SHP77 (cell line): ENCODE measurements at places on chromosomes 2 and 18.

DNA sequence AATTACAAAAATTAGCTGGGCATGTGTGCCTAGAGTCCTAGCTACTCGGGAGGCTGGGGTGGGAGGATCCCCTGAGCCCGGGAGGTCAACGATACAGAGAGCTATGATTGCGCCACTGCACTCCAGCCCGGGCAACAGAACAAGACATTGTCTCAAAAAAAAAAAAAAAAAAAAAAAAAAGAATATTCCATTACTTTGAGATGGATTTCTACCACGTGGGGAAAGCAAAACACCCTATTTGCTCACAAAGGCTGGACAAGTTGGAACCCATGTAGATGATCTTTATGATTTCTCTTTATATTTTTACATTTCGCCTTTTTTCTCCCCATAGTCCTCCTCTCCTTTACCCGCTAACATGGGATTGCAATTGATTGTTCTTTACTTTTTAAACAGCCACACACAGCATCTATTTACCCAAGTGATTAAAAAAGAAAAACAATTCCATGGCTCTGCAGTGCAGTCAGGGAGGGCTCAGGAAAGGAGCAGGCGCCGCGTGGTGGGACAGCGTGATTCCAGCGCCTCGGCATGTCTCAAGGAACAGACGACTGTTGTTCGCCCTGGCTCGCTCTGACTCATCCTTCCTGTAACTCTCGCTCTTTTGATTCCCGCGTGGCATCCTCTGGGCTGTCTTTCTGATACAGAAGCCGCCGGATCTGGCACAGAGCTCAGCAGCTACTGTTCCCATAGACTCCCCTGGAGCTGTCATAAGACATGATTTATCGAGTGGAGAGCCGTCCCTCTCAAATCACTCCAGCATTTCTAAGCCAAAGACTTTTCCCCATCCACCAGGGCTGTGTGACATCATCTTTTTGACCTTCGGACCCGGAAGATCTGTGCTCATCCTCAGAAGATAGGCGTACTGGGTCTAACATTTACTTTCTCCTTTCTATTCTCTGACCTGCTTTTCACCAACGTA, 230.4 kb upstream of the AGAP1 start:
- peak; percentile 35 for DNase-seq

GRCh38 chr2:46225730-46226129, 71.5 kb upstream of the EPAS1 start:
- no peak for DNase-seq

GRCh38 chr2:10990561-10991111, 78.9 kb downstream of the KCNF1 start:
- DNase-seq = no peak

GRCh38 chr2:86372641-86373502, 35.4 kb upstream of the REEP1 start:
- peak; percentile 38 for DNase-seq

GRCh38 chr2:201858281-201859184, 52.2 kb downstream of the CDK15 start:
- no peak for DNase-seq

DNA sequence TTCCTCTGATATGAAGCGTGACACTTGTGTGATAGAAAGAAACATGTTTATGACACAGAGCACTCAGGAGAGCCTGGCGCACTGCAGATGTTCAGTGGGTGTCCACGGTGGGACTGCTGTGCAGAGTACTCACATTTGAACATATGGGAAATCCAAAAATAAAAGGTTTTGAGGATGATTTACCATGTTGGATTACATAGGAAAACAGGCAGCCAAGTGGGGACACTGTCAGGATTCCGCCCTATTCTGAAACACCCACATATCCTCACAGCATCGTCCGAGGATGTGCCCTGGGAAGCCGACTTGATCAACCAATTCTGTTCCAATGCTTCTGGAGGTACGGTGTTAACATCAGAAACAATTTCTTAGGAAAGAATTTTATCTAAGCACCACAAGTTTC, 263.7 kb downstream of the TGIF1 start:
- DNase-seq = no peak

GRCh38 chr2:15166878-15167277, 394.3 kb downstream of the NBAS start:
- no peak for DNase-seq

GRCh38 chr2:232611559-232612218, 21.7 kb upstream of the EFHD1 start:
- peak; percentile 21 for DNase-seq

DNA sequence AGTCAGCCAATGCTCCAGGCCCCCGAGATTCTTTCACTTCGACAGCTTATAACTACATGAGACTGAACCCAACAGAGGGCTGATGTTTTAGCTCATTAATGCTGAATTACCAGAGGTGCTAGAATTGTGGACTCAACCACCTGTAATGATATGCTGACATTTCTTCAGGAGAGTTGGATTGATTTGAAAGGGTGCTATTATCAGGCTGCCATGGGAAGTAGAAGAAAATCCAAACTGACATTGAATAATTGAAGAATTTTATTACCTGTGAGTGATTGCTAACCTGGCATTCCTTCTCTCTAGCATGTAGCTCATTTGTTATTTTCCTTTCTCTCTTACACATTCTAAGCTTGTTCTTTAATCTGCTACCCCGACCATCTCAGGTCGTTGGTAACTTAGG, 488.8 kb downstream of the PID1 start:
- no peak for DNase-seq

GRCh38 chr2:196076778-196077568, 8.3 kb upstream of the DNAH7 start:
- no peak for DNase-seq

DNA sequence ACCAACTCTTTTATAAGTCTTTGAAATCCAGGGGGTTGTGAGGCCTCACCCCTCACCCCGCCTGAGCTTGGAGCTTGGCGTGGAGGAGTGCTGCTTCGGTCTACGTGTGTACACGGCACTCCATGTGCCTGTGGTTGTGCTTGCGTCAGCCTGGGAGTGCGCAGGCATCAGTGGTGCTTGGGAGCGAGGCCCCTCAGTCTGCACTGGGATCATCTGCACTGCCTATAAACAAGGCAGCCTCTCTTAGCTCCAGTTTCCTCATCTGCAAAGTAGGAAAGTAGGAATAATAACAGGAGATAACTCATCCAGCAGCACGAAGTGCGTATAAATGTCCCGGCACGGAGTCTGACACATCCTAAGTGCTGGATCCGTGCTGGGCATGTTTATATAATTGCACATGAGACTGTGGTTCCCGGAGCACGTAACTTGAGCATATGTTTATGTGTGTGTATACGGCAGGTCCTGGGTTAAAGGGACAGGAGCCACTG, 1.2 kb downstream of the GYPC start:
- no peak for DNase-seq

- no peak for DNase-seq
Measured at GRCh38 chr18:31233621-31234275, 71.1 kb upstream of the DSC1 start.

GRCh38 chr2:144730711-144731110, 210.8 kb upstream of the ZEB2 start:
- no peak for DNase-seq

DNA sequence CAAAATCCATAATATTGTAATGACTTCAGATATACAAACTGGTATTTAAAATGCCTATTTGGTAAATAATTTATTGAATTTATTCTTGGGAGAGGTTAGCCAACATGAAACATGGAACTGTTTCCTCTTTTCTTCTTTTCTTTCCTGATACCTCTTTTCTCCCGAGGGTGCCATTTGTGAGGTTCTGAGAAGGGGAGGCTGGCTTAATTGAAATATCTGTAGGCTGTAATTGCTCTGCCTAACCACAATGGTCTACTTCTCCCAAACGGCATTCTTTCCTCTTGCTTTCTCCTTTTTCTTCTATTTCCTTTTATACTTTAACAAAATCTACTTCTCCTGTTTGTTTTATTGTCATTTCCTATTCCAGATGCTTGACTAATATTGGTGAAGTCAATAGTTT, 114.9 kb downstream of the TCF4 start:
- no peak for DNase-seq

GRCh38 chr2:26587994-26588393, 53.2 kb downstream of the CIB4 start:
- no peak for DNase-seq

DNA sequence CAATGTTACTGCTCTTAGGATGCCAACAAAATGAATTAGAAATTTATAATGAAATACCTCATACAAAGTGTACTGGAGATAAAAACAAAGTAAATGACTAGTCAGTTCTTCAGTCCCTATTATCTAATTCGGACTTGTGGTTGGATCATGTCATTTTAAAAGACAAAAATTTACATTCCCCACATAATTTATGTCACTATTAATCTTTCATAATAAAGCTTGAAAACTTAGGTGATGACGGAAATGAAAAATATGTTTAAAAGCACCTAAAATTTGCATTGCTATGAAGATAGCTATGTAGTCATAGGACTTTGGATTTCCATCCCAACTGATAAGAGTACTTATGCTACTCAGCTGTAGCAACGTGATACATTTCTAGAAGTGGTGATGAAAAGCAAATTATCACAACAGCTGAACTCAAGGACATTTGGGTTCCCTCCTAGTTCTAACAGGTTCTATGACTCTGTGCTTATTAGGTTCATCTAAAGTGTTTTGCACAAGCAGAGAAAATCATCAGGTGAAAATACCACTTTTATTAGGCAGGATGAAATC, 58.4 kb downstream of the LRPPRC start:
- DNase-seq = no peak

DNA sequence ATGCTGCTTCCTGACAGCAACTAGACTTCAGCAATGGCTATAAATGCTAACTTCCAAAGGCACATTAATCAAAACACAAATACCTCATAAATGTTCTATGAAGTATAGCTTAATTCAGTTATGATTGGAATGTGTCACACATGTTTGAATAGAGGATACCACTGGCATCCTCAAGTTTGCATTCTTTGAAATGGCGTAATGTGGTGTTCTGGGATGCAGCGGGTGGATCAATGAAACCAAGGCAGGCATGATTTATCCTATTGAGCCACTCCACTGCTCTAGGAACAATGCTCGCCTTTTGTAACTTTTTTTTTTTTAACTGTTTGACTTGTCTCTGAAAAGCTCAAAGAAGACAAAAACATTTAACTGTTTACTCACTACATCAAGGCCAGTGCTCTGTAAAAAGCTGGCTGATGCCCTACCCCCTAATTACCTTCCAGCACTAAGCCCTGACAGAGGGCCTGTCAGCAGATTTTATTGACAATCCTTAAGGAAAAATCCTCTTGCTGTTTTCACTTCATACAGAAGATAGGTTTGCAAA, 278.8 kb upstream of the SESTD1 start:
- no peak for DNase-seq

GRCh38 chr2:37268111-37268510, 36.7 kb downstream of the NDUFAF7 start:
- DNase-seq = no peak
